ENCODE measurements at places on chromosomes 12 and 14.
A peak's percentile ranks its signal among the peaks of the same experiment; 100 is the strongest.

DNA sequence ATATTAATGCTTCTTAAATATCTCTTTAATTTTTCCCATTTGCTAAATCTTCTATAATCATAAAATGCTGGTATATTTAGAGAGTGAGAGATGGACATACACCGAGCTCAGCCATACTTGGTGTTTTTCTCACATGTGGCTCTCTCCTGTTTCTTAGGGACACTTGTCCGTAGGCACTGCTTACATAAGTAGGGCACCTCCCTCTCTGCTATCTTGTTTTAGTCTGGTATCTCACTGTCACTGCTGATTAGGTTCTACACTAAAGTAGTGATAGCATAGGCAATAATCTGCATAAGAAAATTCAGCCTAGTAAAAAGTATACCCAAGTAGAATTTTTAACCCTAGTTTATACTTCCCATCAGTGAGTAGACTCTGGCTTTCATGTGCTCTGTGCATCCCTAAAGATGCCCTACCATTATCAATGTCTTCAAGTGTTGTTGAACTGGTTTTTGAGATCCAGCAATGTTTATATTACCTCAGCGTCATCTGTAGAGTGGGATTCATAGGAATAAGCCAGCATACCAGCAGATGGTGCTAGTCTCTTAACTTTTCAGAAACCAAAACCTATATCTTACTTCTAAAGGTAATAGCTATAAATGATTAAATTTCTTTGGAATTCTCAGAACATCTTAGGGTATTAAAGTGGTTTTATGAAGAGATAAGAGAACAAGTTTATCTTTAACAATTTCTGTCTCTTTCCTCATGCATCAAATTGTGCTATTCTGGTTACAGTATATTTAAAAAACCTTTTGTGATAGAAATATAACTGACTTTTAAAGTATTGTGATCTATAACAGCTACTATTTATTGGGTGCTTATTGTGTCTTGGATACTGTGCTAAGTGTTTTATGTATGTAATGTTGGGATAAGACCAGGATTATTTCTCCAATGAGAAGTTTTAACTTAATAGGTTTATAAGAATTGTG, 32.9 kb downstream of the ARID2 start:
- no peak for DNase-seq

GRCh38 chr14:91744068-91744480, 12.2 kb upstream of the CATSPERB start:
- no peak for DNase-seq

DNA sequence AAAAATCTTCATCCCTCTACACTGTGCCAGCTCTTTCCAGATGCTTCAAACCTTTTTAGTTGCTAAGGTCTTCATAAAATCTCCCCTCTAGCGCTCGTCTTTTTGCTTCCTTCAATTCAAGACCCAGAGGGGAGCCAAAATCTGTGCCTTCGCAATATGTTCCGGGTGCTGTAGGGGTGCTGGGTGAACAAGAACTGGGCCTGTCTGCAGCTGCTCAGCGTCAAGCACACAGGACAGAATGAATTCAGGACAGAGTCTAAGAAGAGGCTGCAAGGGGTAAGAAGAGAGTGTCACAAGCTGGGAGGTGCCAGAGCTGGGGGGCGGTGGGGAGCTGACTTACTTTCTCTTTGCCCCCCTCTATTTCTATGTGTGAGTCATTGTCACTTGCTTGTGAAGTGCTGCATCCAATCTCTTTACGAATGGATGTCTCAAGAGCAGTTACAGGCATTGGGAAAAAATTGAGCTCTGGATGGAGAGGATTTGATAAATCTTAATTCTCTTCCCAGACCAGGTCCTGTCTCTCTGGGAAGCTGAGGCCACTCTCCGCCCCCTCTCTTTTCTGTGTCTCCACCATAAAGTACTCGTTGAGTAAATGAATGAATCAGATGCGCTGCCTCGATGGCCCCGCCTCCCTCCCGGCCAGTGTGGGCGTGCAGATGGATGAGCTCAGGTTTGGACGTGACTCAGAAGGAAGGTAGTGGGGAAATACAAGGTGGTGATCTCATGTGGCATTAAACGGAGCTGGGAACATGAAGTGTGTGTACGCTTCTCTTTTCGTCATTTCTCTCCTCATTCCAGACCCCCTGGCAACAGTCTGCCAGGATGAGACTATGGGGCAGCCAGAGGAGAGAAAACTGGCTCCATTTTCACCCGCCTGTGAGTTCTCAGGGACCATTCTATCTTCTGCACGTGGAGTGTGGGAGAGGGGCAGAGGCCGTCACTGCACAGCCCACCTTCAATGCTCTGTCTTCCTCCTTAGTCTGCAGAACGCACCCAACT, 91.3 kb downstream of the TSPAN9 start:
- DNase-seq, result peak; percentile 57

- no peak for DNase-seq
These were observed 10.1 kb downstream of the NUDT4 start for GRCh38 chr12:93387780-93388179.

GRCh38 chr12:125533434-125534029, 468.3 kb downstream of the AACS start:
- DNase-seq, result peak; percentile 27

DNA sequence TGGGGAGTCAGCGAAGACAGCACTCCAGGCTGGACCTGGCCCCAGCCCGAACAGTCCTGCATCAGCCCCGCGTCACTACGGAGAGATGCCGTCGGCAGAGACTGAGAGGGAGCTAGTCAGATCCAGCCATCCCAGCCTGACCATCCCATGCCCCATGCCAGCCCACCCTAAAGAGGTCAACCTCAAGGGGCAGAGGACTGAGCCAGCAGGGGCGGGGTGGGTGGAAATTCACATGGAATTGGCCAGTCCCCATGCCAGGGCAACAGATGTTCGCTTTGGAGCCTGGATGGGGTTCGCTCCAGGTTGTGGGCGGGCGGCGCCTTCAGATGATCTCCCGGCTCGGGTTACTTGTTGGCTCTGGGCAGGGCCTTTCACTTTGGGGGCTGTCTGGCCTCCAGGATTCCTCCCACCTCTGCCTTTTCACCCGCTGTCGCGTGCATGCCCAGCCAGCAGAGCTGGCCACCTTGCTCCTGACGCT, 154.3 kb downstream of the TSPAN9 start:
- no peak for DNase-seq

- no peak for DNase-seq
These were observed 7.5 kb upstream of the AQP2 start for GRCh38 chr12:49942921-49943624.

- DNase-seq, result no peak
These were observed 26.9 kb downstream of the SIX1 start for GRCh38 chr14:60622210-60622916.

GRCh38 chr14:89524990-89525667, 108.1 kb upstream of the FOXN3 start:
- DNase-seq, result no peak

DNA sequence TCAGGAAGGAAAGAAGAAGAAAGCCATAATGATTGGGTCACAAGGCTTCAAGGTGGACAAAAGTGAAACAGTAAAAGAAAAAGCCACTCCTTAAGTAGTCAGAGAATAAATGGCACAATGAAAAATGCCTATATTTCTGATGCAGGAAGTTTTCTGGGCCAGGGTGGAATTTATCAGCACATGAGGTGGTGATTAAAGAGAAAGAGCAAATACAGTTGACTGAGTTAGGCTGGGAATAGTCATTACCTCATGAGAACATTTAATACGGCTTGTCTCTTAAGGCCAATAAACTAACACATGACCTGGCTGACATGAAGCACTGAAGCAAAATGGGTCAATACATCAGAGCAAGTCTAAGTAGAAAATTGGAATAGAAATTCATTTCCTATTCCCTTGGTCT, 499.7 kb downstream of the TMTC2 start:
- DNase-seq, result no peak

DNA sequence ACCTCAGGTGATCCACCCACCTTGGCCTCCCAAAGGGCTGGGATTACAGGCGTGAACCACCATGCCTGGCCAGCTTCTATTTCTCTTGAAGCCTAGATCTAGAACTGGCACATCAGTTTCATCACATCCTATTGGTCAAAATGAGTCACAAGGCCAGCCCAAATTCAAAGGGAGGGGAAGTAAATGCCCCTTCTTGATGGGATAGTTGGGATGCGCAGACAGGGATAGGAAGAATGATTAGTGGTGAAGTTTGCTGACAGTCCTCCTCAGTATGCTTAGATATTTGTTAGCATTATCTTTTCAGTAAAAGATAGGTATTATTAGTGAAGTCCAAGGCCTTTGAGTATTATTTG, 33.4 kb downstream of the CRADD start:
- DNase-seq, result no peak

DNA sequence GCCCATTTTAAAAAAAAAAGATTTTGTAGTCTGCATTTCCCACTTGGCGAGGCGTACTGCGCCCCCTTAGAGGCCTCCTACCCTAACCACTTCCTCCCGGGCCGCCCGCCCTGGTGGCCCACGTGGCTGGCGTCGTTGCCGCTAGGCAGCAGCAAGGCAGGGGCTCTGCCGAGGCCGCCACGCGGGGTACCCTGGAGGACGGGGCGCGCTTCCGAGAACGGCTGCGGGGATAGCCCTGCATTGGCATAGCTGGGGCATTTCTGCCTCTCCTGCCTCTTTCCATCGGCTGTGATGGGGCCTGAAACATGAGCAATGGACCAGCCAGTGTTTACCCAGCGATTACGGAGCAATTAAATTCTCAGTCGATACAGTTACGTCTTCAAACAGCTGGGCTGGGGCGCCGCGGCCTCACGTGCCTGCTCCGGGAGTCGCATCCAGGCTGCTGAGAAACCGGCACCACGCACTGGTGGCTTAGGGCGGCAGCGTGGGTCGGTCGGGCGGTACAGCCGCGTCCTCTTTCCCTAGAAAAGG, 38.0 kb downstream of the IQSEC3 start:
- no peak for DNase-seq

GRCh38 chr14:74503291-74503937, 9.8 kb downstream of the ISCA2 start:
- no peak for DNase-seq

GRCh38 chr12:121738340-121738858, 25.8 kb downstream of the TMEM120B start:
- DNase-seq, result no peak

DNA sequence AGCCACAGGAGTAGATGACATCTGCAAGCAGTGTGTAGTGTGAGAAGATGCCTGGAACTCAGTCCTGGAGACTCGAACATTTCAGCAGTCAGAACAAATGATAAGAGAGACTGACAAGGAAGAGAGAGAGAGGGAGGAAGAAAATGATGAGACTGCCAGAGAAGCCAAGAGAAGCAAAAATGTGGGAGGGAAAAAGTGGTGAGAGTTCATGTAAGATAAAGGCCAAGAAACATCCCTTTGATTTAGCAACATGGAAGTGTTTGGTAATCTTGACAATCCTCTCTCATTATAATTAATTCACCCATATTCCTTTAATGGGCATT, 42.6 kb downstream of the LIMA1 start:
- DNase-seq, result no peak

GRCh38 chr14:75232597-75232996, 46.0 kb upstream of the FOS start:
- DNase-seq, result no peak

DNA sequence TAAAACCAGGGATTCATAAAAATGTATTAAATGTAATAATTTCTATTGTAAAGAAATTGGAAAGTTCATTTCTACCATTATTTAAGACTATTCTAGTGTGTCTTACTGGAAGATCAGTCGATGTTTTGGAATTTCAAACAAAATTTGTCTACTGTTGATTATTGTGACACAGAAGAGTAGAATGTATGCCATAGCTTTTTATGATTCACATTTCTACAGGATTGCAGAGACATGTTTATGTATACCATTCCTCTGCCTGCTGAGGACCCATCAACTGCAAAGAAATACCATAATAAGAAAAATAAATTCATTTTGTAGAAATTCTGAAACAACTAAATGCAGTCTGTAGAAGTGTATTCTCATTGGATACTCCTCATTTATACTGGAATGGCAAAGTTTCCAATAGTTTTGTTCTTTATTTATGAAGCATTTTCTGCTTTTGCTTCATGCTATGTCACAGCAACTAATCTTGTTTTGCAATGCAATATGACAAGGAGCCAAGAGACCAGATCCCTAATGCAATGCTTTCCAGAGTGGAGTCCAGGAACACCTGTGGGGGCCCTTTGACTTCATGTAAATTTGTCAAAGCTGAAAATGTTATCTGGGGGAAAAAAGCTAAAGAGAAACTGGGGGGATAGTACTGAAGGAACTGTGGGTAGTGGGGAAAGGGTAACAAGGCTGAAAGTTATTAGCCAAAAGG, 172.9 kb upstream of the LRIG3 start:
- DNase-seq, result no peak

DNA sequence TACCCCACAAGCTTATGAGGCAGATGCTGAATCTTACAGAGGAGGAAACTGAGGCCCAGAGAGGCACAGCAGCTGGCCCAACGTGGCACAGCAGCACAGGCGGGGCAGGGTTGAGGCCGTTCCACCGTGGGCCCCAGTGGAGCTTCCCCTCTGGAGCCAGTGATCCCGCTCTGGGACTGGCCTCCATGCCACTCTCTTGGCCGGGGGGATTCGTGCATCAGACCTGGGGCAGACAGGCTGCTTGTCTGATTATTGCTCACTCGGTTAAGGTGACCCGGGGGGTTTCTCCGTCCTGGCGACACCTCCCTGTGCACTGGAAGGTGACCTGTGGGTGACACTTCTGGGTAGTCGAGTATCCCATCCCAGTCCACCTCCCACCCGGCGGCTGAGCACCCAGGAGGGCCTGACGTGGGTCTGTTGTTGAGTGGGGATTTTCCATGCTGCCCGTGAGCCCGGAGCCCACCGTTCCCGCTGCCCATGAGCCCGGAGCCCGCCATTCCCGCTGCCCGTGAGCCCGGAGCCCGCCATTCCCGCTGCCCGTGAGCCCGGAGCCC, 27.8 kb downstream of the NOC4L start:
- no peak for DNase-seq

- DNase-seq, result no peak
These were observed 23.1 kb upstream of the TBC1D30 start for GRCh38 chr12:64801381-64801780.

DNA sequence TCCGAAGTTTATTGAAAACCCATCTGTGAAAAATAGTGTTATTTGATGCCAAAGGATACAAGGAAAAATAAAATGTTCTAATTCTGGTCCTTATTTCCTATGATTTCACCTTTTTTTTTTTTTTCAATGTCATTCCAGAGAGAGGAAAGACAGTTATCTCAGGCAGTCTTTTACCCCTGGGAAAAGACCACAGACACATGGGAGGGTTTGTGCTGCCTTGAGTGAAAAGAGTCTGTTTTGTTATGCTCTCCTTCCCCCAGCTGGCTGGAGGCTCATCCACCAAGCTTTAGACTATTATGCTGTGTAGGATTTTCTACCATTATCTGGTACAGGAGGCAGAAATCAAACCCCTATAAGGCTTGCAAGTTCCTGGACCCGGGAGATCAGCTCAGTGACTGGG, 151.8 kb downstream of the CRADD start:
- no peak for DNase-seq

GRCh38 chr12:87112571-87113345, 856.6 kb upstream of the MGAT4C start:
- no peak for DNase-seq

All from nucleus accumbens (tissue), 56 donors.